ENCODE measurements at places on chromosomes 4 and X. TPM values are rescaled to one million over a fixed set of nuclear protein-coding genes. Genes with fewer than 3 reads are reported as not detected.

The CTSO gene
- 20.0 TPM for total RNA-seq

The PASD1 gene
- not detected for total RNA-seq

The CFAP299 gene
- total RNA-seq, result 0.15 TPM

The ELOVL6 gene
- total RNA-seq, result 2.2 TPM

The GRPEL1 gene
- total RNA-seq, result 22.6 TPM

The SPANXC gene
- not detected for total RNA-seq

The TBC1D9 gene
- total RNA-seq, result 28.3 TPM

The FGF13 gene
- 13.1 TPM for total RNA-seq

The NLGN4X gene
- total RNA-seq, result 0.64 TPM

The GABRQ gene
- not detected for total RNA-seq

The SLC9B1 gene
- total RNA-seq, result 0.44 TPM
